Neural progenitor cell (in vitro differentiated cells): ENCODE measurements at places on chromosomes 11 and 22. TPM values are rescaled to one million over a fixed set of nuclear protein-coding genes. Genes with fewer than 3 reads are reported as not detected.

- no peak for DNase-seq
These were observed 131.9 kb downstream of the WNT11 start for GRCh38 chr11:76074148-76075095.

GRCh38 chr22:48239461-48240147, 1477.2 kb downstream of the TBC1D22A start:
- DNase-seq: peak; percentile 92

Gene INPP5J
- total RNA-seq: 1.5 and 3.7 TPM in 2 replicates

DNA sequence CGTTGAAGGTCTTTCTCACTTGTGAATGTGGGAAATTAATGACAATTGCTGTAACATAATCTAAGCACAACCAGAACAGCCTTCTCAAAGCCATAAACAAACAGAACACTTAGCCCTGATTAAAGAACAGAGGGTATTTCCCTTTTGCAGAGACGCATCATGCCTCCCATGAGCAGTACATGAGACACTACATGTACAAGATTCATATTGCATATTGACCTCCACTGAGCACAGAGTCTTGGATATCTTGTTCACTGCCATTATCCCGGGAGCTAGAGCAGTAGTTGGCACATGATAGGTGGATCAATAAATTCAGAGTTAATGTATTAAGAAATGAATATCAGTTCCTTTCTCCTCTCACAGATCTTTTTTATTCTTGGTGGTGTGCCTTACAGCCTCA, 1194.3 kb upstream of the TENM4 start:
- DNase-seq: no peak

GRCh38 chr11:74730571-74731260, 510 bp downstream of the CHRDL2 start:
- DNase-seq: peak; percentile 34

DNA sequence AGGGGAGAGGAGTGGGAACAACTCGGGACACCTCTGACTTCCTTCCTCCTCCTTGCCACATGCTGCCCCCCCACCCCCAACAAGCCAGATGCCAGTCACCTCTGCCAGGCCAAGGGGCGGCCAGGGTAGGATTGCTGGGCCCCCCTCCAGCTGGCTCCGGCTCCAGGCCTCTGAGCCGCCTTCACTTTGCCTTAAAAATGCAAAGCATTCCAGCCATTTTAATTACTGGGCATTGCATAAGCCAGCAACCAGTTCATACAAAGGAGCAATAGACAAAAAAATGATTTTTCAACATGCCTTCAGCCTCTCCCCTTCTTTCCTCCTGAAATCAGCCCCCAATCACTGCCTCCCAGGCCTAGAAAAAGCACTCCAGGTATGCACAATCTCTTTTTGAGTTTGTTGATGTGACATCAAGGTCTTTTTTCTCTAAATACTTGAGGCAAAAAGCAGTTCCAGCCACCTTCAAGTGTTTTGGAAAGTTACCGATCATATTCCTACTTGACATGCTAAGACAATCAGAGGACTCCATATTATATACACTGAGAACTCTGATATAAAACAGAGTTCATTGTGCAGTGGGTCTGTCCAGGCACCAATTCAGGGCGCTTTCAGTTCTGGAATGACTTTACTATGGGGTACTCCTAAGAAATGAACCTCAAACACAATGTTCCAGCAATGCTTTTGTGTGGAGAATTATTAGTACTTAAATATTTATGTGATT, 12.4 kb upstream of the TIMP3 start:
- no peak for DNase-seq

Gene TESMIN
- 7.4 and 8.1 TPM in 2 replicates for total RNA-seq

Gene NAALADL1
- 0.80 and 3.0 TPM in 2 replicates for total RNA-seq

- no peak for DNase-seq
These were observed 33.0 kb downstream of the PTPRJ start for GRCh38 chr11:48013269-48013901.

Gene SLCO2B1
- total RNA-seq: 0.07 and 0.12 TPM in 2 replicates

DNA sequence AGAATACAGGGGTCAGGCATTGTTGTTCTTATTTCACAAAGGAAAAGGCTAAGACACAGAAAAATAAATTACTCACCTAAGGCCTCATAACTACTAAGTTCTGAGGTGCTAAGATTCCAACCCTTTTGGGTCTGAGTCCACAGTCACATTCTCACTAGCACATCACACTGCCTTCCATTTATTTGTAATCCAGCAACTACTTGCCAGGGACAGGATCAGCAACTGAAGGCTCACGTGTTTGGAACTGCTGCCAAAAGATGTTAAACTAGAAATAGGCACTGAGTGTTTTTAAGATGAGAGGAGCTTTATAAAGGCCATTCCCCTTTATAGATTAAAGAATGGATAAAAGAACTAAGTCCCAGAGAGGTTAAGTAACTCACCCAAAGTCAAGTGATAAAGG, 58.0 kb downstream of the CADM1 start:
- no peak for DNase-seq

- DNase-seq: no peak
These were observed 125.8 kb downstream of the RASSF10 start for GRCh38 chr11:13134886-13135285.

Gene KRTAP5-8
- not detected in 2 replicates for total RNA-seq

Gene NKAPD1
- total RNA-seq: 35.9 and 60.0 TPM in 2 replicates

Gene LDHAL6A
- not detected in 2 replicates for total RNA-seq

DNA sequence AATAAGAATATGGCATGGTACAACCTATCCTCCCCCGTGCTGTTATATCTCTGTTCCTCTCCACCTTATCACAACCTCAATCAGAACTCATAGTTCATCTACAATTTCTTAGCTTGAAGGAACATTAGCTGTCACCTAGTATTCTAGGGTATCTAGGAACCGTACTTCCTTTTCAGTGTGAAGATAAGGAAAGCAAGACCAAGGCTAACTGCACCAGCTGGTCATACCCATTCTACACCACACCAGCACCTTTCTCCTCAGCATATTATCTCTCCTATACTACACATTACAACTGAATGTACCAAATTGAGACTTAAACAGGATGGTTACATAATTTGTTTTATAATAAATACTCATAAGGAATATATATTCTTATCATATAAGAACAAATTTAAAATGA, 73.1 kb downstream of the ARHGAP32 start:
- DNase-seq: no peak

Gene PATE2
- total RNA-seq: 0.24 TPM in 1 of 2 replicates, not detected in the other

DNA sequence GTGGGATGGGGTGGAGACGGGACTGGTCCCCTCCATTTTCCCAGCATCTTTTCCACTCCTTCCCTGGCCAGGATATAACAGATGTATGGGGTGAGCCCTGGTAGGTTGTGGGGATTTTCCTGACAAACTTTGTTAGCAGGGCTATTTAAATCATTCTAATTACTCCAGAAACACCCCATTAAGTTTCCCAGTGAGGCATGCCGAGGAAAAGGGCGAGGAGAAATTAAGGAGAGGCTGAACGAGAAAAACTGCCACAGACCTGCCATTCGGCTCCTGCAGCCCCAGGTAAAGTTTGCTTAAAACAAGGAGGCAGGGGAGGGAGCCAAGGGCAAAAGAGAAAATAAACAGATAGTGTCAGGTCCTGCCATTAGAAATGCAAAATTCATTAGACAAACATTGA, 428.2 kb downstream of the BUD13 start:
- DNase-seq: no peak

DNA sequence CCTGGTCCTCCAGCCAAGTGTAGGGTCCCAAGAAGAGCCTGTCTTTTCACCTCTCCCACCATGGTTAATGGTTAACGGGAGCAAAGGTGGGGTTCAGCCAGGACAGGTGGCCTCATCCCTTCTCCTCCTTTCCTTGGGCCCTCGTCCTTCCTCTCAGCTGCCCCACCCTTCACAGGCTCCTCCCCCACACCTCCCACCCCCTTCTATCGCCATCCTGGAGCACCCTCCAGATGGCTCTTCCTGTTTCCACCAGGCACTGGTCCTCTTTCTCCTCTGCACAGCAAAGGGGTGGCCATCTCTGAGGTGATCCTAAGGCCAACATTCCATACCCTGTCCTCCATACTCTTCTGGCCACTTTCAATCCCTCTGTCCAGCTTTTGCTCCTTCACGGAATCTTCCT, 48.9 kb downstream of the SLC22A12 start:
- DNase-seq: no peak

GRCh38 chr11:73469401-73469800, 93.2 kb downstream of the RELT start:
- DNase-seq: no peak

DNA sequence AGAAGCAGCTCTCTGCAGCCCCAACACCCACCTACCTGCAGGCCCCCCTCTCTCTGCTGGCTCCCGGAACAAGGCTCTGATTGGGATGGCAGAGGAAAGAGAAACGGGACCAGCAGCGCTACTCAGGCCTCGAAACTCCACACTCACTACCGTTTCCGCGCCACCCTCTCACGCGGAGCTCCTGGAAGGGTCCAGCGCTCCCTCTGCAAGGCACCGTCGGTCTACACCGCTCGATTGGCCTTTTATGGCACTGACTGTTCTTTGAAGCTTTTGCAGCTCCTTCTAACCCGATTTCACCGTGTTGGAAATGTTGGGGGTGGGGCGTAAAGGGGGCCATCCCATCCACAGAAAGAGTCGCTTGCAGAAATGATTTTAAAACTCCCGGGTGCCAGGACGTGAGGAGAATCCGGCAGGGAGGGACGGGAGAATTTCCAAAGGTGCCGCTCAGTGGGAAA, 323 bp upstream of the PANX1 start:
- DNase-seq: no peak

Gene MPZL2
- 1.9 and 2.3 TPM in 2 replicates for total RNA-seq

DNA sequence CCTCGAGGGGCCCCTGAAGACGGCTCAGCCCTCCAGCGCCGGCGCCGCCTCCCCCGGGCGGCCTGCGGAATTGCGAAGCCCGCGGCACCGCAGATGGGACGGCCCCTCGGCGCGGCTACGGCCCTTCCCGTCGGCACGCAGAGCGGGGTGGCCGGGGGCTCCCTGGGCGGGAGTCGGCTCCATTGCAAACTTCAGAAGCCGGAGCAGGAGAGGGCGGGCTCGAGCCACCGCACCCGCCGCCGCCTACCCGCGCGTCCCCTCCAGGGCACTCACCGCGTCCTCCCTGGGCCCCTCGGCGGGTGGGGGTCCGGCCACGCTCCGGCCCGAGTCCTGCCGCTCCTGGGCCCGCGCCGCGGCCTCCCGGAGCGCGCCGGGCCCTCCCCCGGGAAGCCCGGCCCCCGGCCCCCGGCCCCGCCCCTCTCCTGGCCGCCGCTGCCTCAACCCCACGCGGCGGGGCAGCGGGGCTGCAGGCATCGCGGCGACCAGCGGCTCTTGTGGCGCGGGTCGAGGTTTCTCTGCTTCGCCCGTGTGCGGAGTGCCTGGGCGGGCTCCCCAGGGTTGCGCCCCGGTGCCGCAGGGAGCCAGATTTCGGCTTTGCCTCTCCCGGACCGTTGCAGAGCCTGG, at the start of gene PACSIN3:
PACSIN3 (minus strand) TSS at position 359 of the 624 bp plus-strand sequence. CDS start 3,707 bp downstream, outside the sequence.
- DNase-seq: peak; percentile 75

DNA sequence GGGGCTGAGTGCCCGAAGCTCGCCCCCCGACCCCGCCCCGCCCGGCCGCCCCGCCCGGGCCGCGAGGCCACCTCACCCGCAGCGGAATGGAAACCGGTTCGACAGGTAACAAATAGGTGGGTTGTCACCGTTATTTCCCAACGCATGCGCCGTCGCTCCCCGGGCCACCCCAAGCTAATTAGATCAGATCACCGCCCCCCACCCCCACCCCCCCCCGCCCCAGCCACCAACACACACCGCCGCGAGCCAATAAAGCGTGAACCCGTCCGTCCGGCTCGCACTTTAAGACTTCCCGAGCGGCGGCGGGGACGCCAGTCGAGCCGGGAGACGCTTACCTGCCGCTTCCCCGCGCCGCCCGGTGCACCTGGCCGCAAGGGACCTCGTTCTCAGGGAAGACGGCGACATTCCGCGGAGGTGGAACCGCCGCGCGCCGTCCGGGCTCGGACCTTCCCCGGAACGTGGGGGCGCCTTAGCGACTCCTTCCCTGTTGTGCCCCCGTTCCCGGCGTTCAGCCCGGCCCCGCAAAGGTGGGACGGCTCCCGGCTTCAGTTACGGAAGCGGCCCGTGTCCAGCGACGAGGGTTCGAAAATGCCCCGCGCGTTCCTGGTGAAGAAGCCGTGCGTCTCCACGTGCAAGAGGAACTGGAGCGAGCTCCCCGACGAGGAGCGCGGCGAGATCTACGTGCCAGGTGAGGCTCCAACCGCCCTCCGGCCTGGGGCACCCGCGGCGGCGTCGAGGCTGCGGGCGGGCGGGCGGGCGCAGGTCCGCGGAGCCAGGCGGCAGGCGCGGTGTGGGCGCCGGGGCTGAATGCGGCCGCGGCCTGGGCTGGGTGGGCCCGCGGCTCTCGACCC, at the start of gene OVOL1:
OVOL1 (plus strand) TSS at position 278 of the 851 bp plus-strand sequence; CDS start at position 589, 311 bp downstream.
- DNase-seq: peak; percentile 54

DNA sequence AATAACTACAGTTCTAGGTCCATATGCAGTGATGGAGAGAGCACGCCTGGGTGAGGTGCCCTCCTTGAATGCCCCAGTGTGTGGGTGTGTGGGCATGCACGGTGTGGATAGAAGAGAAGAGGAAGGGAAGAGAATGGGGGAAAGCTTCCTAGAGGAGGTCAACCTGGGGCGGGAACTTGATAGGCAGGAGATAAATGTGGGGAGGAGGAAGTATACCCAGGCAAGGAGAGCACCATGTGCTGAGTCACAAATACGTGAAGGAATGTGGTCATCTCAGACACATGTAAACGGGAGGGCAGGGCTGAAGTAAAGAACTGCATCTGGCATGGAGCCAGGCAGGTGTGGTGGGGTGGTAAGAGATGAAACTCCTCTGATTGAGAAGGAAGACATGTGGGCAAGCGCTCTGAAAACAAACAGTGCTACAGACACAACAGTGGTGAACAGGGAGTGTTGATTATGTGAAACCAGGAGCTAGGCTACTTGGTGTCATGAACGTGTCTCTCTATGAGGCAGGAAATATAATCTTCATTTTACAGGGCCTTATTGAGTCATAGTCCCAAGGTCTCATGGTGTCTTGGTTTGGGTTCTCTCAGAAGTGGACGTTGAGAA, 61.5 kb upstream of the EED start:
- DNase-seq: no peak
